ENCODE measurements at places on chromosomes 3 and 15.

DNA sequence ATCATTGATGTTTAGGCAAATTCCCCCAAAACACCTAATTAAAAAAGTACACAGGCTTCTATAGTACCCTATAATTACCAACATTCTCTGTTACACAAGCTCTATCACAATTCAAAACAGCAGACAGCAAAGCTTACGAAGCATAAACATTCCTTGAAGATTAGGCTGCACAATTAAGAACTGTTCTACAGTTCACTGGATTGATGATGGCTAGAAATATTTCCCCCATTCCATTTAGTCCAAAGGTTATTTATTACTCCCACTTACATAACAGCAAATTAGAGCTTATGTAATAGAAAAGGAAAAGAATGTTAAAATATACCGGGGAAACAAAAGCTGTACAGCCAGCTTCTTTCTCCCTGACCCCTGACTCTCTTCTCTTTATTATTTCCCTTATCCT, 49.3 kb downstream of the UACA start:
- no peak for DNase-seq

DNA sequence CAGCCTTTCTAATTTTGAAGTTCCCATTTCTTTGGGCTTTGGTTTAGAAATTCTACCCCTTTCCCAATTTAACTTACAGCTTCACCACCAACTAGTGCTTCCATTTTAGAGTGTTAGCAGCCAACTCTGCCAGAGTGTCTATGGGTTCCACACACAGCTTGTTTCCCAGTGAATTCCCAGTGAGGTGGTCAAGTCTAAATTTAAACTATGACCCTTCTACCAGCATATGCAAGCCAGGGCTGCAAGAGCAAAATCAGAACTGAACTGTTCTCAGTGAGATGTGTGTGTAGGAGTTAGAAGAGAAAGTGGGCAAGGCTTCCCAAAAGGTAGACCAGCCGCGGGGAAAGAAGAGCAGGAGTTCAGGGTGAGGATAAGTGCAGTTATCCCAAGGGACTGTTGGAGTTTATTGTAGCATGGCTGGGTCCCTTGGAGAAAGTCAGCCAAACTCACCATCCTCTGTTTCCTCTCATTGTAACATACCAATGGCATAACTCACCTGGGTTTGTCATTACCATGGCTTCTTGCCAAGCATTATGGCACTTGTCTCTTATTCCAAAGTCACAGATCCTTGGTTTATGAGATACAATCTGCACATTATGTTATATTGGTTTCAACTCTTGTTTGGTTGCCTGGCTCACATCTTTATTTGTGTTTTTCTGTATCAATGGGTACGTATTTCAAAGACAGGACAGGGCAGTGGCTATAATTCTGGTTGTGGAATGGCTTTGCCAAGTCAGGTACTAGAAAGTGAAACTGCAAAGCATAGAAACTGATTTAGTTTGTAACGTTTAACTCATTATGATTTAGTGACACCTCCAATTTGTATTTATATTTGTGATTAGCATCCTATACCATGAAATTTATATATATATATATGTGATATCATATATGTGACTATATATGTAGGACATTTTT, 130.2 kb upstream of the UMPS start:
- DNase-seq = no peak

DNA sequence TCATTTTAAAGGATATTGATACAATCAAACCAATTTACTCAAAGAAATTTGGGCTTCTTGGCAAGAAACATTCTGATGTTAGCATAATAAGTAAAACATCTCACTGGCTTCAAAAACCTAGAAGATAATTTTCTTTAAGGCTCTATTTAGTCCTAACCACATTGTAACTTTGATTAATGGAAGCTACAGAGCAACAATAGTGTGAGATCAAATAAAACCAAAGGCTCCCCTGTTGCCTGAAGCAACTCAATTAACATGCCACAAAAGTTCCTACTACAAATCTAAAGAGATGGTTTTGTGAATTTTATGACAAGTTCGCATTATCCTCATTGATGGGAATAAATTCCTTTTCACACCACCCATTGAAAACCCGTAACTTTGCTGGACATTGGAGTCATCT, 5.9 kb downstream of the DPH6 start:
- no peak for DNase-seq

DNA sequence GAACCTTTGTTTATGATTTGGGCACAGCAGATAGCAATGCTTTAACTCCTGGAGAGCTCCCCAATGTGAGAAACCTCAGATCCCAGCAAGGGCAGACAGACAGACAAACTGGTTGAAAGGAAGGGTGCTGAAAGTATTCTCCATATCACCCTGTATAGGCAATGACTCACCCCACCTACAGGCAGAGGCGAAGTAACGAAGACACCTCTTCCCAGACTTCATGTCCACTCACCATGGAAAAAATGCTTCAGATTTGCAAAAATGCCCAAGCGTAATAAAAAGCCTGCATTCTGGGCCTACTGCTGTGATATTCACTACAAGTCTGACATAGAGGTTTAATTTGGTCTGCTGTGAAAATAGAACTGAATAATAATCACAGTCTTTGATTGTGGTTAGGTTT, 50.5 kb downstream of the THBS1 start:
- no peak for DNase-seq

DNA sequence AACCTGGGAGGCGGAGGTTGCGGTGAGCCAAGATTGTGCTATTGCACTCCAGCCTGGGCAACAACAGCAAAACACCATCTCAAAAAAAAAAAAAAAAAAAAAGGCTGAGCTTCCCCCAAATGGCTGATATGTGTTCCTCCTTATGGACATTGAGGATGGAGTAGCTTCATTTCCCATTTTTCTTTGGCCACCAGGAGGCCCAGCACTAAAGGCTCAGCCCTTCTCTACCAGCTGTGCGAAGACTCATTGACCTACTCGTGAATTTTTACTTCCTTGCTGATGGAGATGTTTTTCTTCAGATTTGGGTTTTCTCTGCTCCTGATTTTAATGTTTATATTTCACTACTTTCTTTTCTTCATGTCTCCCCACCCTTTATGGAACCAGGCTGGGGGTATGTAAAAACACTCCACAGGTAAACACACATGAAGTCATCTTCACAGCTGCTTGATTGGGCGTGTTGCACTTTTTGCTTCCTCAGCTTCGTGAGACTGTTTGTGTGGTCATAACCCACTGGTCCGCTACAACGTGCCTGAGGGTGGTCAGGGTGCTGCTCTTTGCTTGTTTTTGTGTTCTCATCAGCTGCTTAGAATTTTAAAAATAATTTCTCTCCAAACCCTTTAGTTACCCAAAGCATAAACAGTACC, 13.5 kb downstream of the SEMA4B start:
- DNase-seq = no peak

- DNase-seq = no peak
Measured at GRCh38 chr15:96585484-96586386, 255.2 kb downstream of the NR2F2 start.

GRCh38 chr15:53837263-53837662, 77.8 kb upstream of the WDR72 start:
- no peak for DNase-seq

DNA sequence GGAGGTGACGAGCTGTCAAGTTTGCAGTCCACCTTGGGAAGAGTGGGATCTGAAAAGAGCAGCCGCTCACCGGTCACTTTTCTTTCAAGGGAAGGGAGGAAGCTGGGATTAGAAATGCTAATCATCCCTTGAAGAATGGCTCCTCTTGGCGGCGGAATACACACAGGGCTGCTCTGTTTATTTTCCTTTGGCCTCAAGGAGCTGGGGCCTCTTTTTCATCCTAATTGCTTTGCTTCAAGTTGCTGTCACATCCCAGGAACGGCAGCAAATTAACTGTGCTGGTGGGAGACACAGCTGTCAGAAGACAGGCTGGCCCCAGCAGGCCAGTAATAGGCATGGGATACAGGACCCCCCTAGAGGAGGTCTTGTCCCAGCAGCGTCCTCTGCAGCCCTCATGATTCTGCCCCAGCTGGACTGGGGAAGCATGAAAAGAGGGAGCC, 6.7 kb downstream of the KBTBD13 start:
- no peak for DNase-seq

DNA sequence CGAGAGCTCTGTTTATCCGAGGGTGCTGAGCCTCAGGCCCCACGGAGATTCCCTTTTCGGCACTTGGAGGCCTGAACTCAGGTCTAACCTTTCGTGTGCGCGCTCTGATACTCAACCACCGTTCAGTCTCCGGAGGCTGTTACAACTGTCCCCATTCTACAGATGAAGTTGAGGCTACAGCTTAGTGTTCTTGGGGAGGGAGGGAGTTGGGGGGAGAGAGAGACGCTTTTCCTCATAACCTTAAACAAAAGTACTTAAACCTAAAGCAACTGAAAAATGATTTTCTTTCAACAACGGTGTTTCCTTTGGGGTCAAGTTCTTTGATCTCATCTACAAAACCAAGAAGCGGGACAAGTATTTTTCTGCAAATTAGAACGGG, 952 bp upstream of the CHST2 start:
- no peak for DNase-seq

DNA sequence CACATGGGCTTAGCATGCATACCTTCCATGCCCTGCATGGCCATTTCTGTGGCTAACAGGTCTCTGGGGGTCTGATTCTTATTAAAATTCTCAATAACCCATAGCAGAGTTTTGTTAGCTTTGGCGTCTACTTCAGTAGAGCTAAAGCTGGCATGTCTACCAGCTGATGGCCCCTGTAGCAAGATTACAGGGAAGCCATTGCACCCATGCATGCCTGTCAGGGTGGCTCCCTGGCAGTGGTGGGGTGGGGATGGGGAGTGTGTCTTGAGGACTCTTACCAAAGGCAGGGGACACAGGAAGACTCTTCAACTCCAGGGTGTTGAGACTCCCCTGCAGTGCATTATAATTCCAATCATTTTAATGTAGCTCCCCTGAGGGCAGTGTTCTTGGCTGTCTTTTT, 4.7 kb downstream of the KY start:
- DNase-seq = no peak

- no peak for DNase-seq
Measured at GRCh38 chr3:64387688-64388087, 162.4 kb upstream of the PRICKLE2 start.

GRCh38 chr3:197856199-197856816, 65.3 kb downstream of the LRCH3 start:
- no peak for DNase-seq

- DNase-seq = no peak
Measured at GRCh38 chr3:89358281-89358680, 250.9 kb downstream of the EPHA3 start.

DNA sequence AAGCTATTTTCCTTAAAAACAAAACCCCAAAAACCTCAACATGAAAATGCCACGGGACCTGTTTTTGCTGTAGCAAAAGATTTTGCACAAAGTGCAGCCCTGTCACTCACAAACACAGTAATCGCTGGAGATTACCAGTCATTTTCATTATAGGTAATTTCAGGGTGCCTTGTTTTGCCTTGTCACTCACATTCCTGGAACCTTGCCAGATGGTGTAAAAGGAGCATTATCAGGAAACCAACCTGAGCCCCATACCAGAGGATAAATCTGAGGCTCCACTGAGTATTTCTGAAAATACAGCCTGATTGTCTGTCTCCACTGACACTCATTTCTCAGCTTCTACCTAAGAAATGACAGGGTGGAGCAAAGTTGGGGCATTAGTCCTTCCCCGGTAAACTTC, 791.3 kb upstream of the LMCD1 start:
- no peak for DNase-seq

DNA sequence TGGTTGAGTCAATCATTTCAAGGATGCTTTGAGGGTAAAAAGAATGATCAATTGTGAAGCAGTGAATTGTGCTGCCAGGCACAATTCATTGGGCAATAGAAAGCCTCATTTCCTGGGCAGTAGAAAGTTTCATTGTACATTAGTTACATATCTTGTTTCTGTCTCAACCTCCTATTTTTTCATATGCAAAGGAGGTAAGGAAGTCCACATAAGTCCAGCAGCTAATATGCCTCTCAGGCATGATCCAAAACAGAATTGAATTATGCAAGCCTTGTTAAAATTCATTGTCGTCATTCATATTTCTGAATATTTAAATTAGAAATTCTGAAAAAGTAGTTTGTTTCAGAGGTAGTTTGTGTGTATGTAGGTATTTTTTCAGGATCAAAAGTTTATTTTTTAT, 65.8 kb downstream of the TFRC start:
- DNase-seq = no peak

DNA sequence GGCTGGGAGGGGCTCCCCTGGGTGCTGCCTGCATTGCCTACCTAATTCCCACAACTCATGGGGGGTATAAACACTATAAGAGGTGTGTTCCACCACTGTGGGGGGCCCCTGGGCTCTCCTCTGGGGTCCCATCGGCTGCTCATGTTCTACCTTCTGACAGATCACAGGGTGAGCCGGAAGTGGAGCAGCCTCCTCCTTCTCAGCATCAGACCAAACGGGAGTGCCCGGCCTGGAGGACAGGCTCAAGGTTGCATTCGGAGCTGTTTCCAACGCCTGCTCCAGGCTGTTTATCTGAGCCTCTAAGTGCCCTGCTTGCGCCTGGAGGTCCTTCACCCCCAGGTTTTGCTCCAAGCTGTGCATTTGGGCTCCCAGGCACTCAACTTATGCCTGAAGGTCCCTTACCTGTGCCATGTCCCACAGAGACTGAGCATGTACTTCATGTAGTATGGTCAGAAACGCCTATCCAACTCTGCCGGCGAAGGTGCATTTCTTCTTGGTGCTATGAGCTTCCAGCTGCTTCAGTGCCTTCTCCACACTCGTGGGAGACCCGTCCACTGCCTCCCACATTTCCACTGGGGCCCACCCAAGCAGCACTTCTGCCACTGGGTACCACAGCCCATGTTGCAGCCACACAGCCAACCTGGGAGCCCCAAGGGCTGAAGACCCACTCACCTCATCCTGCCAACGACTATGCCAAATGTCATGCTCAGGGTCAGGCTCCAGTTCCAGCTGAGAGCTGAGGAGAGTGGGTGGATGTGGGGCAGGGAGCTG, 232.1 kb downstream of the IGSF11 start:
- no peak for DNase-seq

- no peak for DNase-seq
Measured at GRCh38 chr3:121735047-121735696, 14.4 kb downstream of the GOLGB1 start.

DNA sequence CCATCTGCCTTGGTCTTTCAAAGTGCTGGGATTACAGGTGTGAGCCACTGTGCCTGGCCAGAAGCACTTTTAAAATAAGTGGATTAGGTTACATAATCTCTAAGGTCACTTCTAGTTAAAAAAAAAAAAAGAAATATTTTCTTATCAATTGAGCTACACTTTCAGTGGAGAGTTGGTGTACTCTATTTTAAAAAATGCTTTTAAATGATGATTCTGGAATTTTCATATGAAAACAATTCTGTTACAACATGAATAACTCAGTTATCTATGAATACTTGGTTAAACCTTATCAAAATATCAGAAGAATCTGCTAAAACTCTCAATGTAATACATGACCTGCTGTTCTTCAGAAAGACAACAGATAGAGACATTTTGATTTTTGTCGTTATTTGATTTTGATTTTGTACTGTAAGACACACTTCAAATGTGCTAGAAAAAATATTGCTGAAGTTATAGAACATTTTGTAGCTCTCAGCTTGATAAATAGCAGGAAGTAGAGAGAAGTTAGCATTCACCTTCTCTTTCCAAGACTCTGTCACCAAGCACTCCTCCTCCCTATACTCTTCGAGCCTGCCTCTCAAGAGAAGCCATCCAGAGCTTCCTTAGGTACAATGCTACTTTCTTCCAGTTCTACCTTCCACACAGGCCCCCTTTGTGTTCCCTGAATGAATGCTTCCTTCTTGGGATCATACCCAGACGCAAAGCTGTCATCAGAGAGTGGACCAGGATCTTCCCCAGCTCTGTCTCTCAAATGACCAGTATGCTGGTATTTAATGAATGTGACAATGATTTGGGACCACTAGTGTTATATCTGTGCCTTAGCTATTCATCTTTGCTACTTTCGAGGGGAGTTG, 47.2 kb upstream of the SECISBP2L start:
- no peak for DNase-seq

GRCh38 chr3:152638214-152638613, 196.7 kb upstream of the P2RY1 start:
- no peak for DNase-seq

Measured in CD4-positive, alpha-beta memory T cell (primary cell).